ENCODE measurements at places on chromosomes 3 and 15. TPM values are rescaled to one million over a fixed set of nuclear protein-coding genes. Genes with fewer than 3 reads are reported as not detected.

LPP gene
- total RNA-seq = 51.3 TPM

CGNL1 gene
- 3.1 TPM for total RNA-seq

FBN1 gene
- 823 TPM for total RNA-seq

TMEM44 gene
- 32.4 TPM for total RNA-seq

All from regular cardiac myocyte (primary cell).